Stimulated activated CD8-positive, alpha-beta memory T cell treated with anti-CD3 and anti-CD28 coated beads, Interleukin-15, amount 100 ng/mL, for 24 hours (primary cell): ENCODE measurements at places on chromosomes 6 and 20.

DNA sequence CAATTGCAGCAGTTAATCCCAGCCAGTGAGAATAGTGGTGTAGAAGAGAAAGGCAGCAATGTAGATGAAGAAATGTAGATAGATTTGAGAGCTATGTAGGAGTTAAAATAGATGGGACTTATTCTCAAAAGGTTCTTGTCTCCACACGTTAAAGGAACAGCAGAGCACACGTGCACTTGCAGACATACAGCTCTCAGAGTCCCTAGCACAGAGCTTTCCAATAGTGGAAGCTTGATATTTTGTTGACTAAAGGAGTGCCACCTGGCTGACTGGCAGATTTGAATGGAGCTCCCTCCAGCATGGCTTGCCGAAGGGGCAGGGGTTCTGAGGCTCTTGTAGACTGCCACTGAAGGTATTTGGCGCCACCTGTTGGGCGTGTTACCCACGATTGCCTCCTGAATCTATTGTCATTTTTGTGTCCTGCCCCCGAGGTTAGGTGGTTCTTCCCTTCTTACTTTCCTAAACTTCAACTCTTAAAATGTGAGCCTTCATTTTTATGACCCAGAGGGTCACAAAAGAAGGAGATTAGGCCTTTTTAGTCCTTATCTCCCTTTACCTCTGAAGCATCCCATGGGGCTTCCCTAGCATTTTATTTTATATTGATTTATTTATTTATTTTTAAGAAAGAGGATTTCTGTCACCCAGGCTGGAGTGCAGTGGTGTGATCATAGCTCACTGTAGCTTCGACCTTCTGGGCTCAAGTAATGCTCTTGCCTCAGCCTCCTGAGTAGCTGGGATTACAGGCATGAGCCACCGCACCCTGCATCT, 16.4 kb downstream of the BRD2 start:
- peak; percentile 77 for DNase-seq

- no peak for DNase-seq
These were observed 980.6 kb upstream of the EYS start for GRCh38 chr6:66687611-66688140.

DNA sequence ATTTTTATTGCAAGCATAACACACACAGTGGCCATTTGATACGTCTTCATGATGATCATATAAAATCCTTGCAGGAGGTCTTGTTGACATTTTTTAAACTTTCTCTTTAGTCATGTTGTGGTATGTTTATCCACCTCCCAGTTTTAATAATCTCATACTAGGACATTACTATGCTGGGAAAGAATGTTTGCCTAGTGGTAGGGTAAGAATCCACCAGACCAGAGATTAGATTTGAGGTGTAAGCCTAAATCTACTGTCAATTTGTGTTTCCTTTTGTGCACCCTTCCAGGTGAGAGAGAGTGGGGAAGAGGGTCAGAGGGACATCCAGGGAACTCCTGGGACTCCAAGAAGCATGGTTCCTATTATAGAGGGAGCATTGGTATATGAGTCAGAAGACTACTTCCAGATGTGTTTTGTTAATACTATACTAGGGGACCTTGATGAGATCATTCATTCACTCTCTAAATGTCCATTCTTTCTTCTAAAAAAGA, 298.3 kb upstream of the SASH1 start:
- no peak for DNase-seq

DNA sequence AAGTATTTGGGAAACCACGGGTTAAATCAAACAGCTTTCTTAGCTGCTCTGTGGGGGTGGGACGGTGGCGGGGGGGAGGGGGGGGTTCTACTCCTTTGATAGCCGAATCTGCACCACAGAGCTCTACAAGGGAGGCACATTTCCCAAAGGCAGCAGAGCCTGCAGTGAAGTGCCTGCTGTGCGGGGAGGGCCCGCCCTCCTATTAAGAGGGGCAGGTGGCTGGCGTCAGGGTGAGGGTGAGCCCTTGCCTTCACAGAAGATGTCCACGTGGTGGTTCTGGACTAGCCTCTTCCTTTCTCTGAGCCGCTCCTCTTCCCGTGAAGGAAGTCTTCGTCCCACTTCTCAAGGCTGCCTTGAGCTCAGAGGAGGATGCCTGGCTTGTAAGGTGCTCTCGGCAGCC, 174.9 kb upstream of the THBS2 start:
- no peak for DNase-seq

- DNase-seq: no peak
These were observed 1.7 kb downstream of the PDE7B start for GRCh38 chr6:135853227-135853626.

- DNase-seq: no peak
These were observed 78.1 kb downstream of the FIG4 start for GRCh38 chr6:109769213-109769612.

- DNase-seq: no peak
These were observed 89.4 kb upstream of the ATXN1 start for GRCh38 chr6:16850681-16851026.

GRCh38 chr6:84615987-84616386, 148.4 kb downstream of the TBX18 start:
- DNase-seq: no peak

DNA sequence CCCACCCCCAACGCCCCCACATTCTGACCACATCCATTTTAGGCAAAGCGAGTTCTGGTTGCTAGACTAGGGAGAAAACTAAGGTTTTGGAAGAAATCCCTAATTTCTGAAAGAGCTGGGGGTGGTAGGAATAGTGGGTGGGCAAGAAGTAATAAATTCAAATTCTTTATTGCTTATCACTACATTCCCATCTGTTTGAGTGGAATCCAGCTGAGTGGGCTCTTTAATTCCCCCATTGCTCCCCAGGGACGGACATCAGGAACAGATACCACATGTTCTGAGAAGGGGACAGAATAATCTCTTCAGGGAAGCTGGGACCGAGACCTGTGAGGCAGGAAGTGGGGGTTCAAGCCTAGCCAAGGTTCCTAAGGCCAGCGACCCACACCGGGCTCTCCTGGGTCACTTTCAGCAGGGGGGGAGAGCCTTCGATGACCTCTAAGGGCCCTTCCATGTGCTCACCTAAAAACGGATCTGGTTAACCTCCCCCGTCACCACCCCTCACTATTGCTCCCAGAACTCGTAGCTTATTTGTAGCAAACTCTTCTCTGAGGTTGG, 42.3 kb upstream of the MRPS10 start:
- no peak for DNase-seq

GRCh38 chr6:42118162-42119001, 24.0 kb downstream of the C6orf132 start:
- DNase-seq: no peak

DNA sequence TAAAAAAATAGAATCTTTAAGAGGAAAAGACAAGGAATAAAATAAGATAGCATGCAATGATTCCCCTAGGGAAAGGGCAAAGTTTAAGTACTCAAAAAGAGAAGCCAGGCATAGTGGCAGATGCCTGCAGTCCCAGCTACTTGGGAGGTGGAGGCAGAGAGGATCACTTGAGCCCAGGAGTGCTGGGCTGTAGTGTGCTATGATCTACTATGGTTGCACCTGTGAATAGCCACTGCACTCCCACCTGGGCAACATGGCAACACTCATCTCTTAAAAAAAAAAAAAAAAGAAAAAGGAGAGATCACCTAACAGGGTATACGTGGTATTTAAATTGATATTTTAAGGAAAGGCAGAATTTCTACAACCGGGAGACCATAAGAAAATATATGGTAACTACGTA, 16.0 kb downstream of the EPHA7 start:
- DNase-seq: no peak

GRCh38 chr6:81148751-81149150, 603.7 kb downstream of the TENT5A start:
- no peak for DNase-seq

- no peak for DNase-seq
These were observed 95.5 kb upstream of the LGSN start for GRCh38 chr6:63415286-63415685.

DNA sequence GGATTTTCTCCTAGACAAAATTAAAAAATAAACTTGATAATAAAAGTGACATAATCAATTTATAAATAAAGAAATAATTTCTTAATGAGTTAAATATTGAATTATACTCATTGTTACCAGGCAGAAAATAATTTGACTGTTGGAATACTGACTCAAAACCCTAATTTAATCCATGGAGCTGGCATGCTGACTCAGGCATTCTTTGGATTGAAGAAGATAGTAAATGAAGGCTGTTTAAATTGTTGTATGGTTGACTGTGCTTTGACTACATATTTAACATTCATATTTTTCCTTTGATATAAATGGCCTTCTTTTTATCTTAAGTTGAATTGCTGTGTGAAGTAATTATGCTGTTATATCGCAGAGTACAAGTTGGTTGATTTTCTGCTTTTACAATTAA, 11.7 kb downstream of the MANEA start:
- no peak for DNase-seq

DNA sequence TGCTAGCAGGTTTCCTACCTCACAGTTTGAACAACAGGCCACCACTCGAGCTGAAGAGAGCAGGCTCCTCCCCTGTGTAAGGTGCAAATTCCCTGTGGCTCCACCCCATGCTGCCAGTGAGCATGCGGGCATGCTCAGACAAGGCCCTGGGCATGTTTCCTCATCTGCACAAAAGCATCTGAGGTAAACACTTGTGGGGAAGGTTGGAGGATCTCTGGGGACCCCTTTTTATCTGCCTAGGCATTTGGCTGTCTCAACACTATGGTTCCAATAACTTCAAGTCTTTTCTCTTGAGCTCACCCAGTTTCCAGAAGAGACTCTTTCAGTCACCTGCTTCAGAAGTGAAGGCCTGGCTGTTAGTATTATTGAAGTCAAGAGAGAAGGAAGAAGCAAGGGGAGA, 9.4 kb downstream of the C6orf58 start:
- DNase-seq: no peak

DNA sequence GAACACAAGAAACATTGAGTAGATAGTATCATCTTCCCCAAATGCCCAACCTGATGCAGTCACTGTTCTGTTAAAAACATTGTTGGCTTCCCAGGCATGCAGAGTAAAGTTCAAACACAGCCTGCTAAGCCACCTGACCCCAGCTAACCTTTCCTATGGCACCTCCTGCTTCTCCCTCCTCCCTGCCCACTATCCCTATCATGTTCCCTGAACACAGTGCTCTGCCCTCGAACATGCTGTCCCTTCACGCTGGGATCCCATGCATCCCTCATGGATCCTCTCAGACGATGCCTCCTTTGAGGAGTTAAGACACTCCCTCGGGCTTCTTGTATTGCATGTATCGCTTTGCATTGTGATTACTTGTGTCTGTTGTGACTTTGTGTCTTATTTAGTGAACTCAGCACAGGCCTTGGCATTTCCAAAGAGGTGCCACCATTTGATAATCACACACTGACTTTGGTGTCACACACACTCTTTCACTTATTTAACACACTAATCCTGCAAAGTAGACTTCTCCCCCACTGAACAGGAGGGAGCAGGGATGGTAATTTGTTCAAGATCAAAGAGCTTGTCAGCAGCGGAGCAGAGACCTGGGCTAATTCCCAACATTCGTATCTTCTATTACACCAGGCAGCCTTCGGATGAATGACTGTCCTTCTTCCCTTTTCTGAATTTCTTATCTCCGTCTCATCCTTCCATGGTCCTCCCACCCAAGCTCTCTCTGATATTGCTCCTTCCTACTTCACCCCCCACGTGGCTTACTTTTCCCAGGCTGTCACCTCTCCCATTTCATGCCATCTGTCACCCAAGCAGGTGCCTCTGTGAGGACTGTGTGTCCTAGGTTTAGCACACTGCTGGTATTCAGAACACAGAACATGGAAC, 28.3 kb upstream of the SMIM29 start:
- no peak for DNase-seq

DNA sequence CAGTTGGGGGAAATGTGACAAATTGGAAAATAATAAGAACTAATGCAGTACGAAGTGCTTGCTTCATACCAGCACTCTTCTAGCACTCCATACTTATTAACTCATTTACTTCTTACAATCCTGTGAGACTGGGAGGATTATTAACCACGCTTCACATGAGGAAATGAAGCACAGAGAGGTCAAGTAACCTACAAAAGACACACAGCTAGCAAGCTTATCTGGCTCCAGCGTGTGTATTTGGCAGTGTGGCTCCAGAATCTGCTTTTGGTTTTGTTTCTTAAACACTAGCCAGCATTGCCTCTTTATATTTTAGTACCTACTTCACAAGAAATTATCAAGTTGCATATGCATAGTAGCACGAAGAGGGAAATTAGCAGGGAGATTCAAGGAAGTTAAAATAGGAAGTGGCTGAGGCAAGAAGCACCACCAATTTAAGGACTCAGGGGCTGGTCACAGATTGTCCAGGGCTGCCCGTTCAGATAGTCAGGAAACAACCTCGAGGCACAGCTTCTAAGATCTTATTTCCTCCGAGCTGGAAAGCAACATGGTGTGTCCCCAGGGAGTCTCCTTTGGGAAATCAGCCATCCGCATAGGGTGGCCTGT, 302.7 kb upstream of the PRDM1 start:
- no peak for DNase-seq

DNA sequence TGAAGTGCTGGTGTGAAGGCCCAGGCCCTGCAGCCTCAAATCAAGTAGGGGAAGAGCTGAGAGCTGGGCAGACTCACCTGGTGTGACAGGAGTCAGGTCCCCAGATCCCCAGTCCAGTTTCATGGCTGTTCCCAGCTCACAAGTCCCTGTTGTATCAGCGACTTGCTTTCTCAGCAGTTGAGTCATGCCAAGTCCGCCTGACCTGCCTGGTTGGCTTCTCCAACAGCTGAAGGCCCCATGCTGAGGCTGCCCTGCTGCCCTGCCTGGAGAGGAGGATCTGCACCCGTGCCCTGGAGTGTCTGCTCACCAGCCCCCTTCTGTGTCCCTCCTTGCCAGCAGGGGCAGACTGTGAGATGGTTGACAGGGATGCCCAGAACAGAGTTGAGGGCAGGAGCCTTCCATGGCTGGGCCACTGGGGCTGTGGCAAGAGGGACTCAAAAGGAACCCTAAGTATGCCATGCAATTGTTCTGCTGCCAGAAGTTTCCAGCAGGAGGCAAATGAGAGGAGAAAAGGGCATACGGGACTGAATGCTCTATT, 39.3 kb upstream of the TRAF3IP2 start:
- DNase-seq: no peak

GRCh38 chr6:32190054-32190851, at the start of gene PBX2:
PBX2 (minus strand) TSS chr6:32190202; CDS start chr6:32189915, 287 bp downstream.
- peak; percentile 39 for DNase-seq

DNA sequence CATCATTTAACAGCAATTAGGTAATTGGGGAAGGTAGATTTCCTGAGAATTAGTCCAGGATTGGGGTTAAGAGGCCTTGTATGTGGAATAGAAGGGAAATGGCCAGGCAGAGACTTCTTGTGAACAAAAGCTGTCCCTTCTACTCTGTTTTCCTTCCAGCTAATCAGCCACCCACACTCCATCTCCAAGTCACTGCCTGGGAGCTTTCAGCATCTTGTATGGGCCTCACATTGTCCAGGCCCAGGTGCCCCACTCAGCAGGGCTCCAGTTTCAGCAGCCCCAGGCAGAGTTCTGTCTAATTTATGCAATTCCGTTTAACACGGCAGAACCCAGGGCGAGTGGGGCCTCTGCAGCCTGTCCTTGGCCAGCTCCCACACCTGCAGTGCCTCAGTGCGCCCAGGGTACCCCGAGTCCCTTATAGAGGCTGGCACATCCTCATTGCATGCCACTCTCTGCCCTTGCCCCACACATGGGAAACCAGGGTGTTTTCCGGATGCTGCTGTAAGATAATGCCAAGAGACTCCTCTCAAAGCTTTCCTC, 113.0 kb downstream of the EDN3 start:
- no peak for DNase-seq
